Pancreas (tissue), 10 donors: ENCODE measurements at places on chromosomes 2 and 18. TPM values are rescaled to one million over a fixed set of nuclear protein-coding genes. Genes with fewer than 3 reads are reported as not detected.

- H3K4me1 ChIP-seq, result no peaks in the 10 kb centered on the region
- H3K4me3 ChIP-seq, result no peak overlapping the region
- peaks cover 8% of the 10 kb centered on the region for H3K27me3 ChIP-seq
- H3K27ac ChIP-seq, result no peak overlapping the region
Measured at GRCh38 chr2:177733322-177733855, 339.2 kb downstream of the PDE11A start.

- no peaks in the 10 kb centered on the region for H3K27me3 ChIP-seq
- H3K4me1 ChIP-seq, result no peaks in the 10 kb centered on the region
- H3K27ac ChIP-seq, result no peak overlapping the region
- H3K36me3 ChIP-seq, result no peaks in the 10 kb centered on the region
- no peak for DNase-seq
Measured at GRCh38 chr18:44198612-44199284, 481.9 kb upstream of the SETBP1 start.

DNA sequence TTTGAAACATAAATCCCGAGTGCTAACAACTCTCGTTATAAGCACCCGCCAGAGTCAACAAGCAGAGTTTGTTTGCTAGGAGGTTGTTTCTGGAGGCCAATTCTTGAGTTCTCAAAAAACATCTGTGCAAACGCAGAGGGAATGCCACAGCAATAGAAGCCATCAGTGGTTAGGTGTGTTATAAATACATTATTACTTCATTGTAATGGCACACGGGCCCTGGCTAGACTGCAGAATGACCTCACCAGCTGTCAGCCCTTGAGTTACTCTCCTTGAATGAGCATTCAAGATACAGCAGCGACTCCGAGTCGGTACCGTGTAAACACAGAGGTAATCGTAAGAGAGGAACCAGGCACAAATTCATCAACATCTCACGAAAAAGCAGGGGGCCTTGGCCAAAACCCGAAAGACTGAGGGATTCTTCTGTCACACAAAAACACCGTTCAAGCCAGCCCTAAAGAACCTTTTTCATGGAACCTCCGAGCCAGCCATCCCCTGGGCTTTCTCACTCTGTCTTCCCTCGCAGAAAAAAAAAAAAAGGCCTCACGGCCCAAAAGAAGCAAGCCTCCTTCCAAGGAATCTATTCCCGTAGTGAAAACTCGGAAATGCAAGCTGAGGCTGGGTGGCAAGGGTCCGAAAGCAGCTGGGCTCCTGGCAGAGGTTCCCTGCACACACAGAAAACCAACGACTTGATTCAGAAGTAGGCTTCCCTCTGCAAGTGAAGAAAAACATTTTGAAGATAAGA is 133.7 kb upstream of the MEIS1 start:
- no peaks in the 10 kb centered on the region for H3K36me3 ChIP-seq
- H3K27me3 ChIP-seq, result no peaks in the 10 kb centered on the region
- DNase-seq, result no peak
- no peak overlapping the region for H3K4me3 ChIP-seq
- H3K4me1 ChIP-seq, result peaks cover 11% of the 10 kb centered on the region

DNA sequence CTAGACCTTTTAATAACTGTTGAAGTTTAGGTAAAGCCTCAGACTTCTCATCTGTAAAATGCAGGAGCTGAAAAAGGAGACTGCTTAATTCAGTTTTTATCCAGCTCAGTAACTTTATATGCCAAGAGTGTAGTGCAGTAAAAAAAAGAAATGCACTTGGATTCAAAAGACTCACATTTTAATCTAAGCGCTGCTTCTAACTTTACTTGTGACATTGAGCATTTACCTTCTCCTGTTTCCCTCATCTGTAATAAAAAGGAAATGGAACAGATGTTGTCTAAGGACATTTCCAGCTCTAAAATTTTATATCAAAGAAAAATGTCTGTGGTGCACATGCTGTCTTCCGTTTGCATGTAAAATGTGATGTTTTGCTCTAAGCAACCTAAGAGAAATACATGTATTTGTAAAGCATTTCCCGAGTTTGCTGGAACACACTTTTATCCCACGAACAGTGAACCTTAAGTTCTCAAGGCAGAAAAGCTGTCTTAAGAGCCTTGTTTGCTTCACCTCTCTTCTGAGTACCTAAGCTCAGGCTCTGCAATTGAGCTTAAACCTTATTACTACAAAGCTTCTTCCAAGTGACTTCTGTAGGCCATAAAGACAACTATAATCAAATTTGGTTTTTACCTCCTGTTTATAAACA is 24.2 kb upstream of the TANK start:
- peak overlapping the region; percentile 48 for H3K27ac ChIP-seq
- no peaks in the 10 kb centered on the region for H3K36me3 ChIP-seq
- H3K4me1 ChIP-seq, result no peaks in the 10 kb centered on the region
- no peak overlapping the region for H3K4me3 ChIP-seq

DNA sequence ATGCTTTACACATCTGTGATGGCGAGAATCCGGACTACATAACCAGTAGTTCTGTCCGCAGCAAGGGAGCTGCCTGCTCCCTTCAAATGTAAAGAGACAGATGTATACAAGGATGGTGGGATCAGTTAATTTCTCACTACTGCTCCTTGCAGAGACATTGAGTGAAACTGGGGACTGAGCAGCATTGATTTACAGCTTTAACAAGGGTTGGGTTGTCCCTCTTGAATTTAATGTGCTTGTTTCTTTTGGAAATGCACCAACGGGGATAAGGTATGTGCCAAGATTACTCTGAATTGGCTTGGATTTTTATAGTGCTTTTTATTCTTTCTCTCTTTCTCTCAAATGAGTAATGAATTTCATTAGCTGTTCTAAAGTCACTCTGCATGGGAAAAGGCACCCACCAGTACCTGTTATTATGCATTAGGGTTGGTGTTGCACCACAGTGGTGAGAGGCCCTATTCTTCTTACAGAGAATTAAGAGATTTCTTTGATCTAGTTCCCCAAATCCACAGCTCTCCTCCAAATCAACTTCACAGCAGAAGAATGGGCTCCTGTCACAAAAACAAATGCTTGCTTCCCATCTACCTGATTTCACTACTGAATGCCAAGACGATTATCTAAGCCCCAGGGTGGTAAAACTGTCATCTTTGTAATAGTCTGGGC is 107.6 kb downstream of the DOCK10 start:
- no peak for DNase-seq
- no peaks in the 10 kb centered on the region for H3K27me3 ChIP-seq
- no peak overlapping the region for H3K4me3 ChIP-seq
- no peaks in the 10 kb centered on the region for H3K36me3 ChIP-seq

DNA sequence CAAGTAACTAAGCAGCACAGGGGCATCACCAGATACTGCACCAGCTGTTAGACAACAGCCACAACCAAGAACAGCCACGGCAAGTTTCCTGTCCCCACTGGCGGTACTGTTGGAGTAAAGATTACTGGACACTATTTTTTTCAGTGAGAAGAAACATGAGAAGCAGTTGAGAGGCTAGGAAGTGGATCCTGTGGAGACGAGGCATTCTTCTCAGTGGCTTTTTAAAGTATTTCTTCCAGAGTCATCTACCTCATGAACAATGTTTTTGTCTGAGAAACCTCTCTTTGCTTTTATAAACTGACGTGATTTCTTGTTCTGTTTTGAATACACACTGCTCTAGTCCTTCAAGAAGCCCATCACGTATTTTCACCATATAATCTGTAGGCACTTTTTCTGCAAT is 18.8 kb downstream of the TM4SF20 start:
- no peak overlapping the region for H3K27ac ChIP-seq
- no peaks in the 10 kb centered on the region for H3K4me1 ChIP-seq
- H3K27me3 ChIP-seq, result no peaks in the 10 kb centered on the region

DNA sequence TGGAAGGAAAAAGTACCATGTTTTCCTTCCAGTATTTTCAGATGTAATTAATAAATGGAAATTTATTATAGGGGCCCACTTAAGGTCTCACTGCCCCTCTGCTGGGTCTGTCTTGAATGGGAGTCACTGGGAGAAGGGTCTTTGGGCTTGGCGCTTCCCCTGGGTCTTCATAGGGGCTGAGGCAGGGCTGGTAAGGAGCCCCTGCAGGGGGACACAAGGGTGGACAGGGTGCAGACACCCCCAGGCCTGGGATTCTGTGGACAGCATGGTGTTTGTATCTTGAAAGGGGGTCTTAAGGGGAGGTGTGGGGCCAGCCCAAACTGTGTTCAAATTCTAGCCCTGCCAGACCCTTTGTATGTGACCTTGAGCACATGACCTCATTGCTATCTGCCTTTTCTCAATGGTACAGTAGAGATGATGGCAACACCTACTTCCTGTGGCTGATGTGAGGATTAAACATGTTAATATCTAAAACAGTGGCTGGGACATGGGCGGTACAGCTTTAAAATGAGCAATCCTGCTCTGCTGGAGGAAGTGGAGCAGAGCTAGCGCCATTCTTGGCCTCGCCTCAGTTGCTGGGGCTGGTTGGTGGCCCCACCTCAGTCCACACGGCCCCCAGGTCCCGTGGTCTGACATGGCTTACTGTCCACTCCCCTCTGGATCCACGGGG is 71.6 kb downstream of the GNAL start:
- H3K4me1 ChIP-seq, result no peaks in the 10 kb centered on the region
- no peaks in the 10 kb centered on the region for H3K27me3 ChIP-seq
- no peak overlapping the region for H3K4me3 ChIP-seq

- no peak overlapping the region for H3K4me3 ChIP-seq
- H3K27me3 ChIP-seq, result no peaks in the 10 kb centered on the region
- no peaks in the 10 kb centered on the region for H3K36me3 ChIP-seq
- DNase-seq, result no peak
- H3K4me1 ChIP-seq, result no peaks in the 10 kb centered on the region
Measured at GRCh38 chr2:30949435-30949834, 142.2 kb upstream of the CAPN13 start.

Gene ARHGEF4
- 58.2 TPM for polyA plus RNA-seq

Gene CYP1B1
- polyA plus RNA-seq, result 2.1 TPM

Gene MAL
- 1.6 TPM for polyA plus RNA-seq

Gene ACTG2
- polyA plus RNA-seq, result 76.3 TPM

Gene RETREG2
- polyA plus RNA-seq, result 59.0 TPM

Gene KIF5C
- 2.0 TPM for polyA plus RNA-seq

Gene UGT1A10
- not detected for polyA plus RNA-seq

Gene GLI2
- polyA plus RNA-seq, result 1.6 TPM
